ENCODE measurements at places on chromosomes 4 and X.

DNA sequence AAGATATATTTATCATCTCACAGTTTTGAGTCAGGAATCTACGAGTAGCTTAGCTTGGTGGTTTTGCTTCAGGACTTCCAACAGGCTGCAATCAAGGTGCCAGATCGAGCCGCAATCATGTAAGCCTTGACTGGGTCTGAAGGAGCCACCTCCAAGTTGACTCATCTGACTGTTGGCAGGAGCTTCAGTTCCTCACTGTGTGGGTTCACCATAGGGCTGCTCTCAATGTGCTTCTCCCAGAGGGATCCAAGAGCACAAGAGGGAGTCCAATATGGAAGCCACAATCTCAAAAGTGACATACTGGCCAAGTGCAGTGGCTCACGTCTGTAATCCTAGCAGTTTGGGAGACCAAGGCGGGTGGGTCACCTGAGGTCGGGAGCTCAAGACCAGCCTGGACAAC is 26.5 kb downstream of the DCHS2 start:
- no peak for DNase-seq

GRCh38 chr4:57612279-57612678 is 502.1 kb upstream of the IGFBP7 start:
- DNase-seq, result no peak

- DNase-seq, result peak; percentile 22
Measured at GRCh38 chr4:175953960-175954521, 111.6 kb upstream of the WDR17 start.

DNA sequence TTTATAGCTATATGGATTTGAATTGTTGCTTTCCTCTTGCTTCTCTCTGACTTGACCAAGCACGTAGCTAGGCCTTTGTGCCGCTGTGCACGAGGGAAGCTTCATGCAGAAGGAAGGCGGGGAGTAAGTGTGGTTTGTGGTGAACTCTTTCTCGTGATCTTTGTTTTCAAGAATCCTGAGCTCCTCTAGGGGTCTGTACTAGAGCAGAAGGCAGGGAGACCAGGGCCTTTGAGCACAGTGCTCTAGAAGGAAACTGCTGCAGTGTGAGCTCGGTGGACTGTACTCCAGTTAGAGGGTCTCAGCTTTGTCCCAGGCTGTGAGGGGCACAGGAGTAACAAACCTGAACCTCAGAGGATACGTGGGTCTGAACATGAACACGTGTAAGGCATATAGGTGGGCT is 49.0 kb downstream of the AGA start:
- no peak for DNase-seq

GRCh38 chr4:167713756-167714155 is 378.6 kb upstream of the ANXA10 start:
- DNase-seq, result no peak

DNA sequence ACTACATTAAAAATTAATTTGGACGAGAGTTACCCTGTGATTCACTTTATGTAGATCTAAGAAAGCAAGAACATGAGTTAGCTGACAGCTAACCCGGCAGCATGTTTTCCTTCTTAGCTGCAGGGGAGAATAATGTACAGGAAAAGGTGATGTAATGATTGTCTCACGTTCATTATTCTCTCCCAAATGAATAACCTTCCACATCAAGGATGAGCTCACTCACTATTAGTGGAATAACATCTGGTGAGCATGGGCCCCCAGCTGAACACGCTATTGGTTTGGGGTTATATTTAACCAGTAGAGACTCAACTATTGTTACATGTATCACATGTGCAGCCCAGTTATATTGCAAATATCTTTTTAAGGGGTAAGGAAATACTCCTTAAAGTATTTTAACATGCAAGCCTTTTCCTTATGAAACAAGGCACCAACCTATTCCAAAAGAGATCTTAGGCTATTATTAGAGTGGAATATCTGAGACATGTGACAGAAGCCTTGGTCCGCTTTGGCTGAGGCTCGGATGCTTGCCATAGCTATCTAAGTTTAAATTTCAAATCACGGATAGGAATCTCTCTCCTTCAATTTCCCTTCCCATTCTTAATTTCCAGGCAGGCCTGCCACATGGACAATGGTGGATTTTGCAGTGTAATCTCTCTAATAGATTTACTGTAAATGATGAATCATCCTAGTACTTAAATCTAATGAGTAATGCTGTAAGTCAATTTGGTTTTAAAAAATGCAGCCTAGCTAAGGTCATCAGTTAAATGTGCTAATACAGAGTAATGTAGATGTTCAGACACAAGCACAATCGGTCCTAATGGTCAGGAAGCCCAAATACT is 99.0 kb upstream of the OTUD4 start:
- DNase-seq, result no peak

- no peak for DNase-seq
Measured at GRCh38 chrX:21963731-21964405, 23.4 kb downstream of the SMS start.

GRCh38 chr4:138320831-138321230 is 78.7 kb upstream of the SLC7A11 start:
- DNase-seq, result no peak

DNA sequence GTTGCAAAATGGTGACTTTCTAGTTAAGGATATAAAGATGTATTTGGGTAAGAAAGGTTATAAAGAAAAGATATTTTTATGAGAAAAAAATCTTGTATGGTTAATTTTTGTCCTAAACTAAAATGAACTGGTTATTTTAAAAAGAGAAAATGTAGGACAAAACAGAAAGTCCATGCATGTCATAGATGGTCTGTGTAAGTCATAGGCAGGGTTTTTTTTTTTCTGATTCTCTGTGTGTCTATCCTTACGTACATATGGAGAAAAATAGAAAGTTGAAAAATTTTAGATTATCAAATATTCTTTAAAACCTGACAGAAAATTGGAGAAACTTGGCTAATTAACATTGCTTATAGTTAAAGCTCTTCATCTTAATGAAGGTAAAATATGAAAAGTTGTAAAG is 493.4 kb downstream of the IQCM start:
- DNase-seq, result peak; percentile 2

DNA sequence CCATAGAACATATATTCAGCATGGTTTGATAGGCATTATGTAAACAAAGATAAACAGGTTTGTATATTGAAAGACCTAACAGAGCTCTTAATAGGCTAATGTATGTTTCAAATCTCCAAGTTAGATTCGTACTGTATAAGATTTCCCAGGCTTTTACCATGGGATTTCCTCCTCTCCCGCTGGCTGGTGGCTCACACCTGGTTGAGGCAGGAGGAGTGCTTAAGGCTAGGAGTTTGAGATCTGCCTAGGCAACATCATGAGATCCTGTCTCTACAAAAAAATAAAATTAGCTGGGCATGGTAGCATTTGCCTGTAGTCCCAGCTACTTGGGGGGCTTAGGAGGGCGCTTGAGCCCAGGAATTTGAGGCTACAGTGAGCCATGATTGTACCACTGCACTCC is 5.4 kb downstream of the CPE start:
- no peak for DNase-seq

GRCh38 chr4:186190581-186191199 is 677 bp upstream of the CYP4V2 start:
- DNase-seq, result peak; percentile 31

GRCh38 chr4:26583538-26583864 is 383 bp upstream of the TBC1D19 start:
- peak; percentile 4 for DNase-seq

DNA sequence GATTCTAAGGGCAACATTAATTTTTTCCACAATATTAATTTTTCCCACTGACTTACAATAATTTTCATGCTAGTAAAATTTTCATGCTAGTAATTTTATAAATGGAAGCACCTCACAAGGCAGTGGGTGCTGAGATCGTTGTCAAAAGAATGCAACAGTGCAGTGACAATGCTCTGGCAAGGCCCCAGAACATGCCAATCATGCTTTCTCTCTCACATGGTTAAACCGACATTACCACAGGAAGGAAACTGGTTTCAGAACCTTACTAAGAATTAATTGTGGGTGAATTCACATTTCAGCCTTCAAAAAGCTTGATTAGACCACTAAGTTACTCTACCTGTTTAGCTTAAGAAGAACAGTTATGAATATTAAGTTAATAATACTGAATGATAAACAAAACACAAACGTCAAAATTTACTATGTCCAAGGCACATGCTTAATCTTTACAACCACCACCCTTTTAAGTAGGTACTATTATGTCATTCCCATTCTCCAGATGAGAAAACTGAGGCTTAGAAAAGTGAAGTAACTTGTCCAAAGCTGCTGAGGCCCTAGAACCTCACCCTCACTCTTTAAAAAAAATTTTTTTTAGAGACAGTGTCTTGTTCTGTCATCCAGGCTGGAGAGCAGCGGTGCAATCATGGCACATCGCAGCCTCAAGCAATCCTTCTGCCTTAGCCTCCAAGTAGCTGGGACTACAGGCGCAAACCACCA is 10.0 kb upstream of the OPHN1 start:
- DNase-seq, result peak; percentile 81

- no peak for DNase-seq
Measured at GRCh38 chr4:153159016-153159415, 45.2 kb upstream of the TRIM2 start.

- peak; percentile 45 for DNase-seq
Measured at GRCh38 chr4:41360214-41360920, 103.6 kb downstream of the UCHL1 start.

GRCh38 chr4:185916683-185917082 is 104.7 kb upstream of the SORBS2 start:
- DNase-seq, result no peak

DNA sequence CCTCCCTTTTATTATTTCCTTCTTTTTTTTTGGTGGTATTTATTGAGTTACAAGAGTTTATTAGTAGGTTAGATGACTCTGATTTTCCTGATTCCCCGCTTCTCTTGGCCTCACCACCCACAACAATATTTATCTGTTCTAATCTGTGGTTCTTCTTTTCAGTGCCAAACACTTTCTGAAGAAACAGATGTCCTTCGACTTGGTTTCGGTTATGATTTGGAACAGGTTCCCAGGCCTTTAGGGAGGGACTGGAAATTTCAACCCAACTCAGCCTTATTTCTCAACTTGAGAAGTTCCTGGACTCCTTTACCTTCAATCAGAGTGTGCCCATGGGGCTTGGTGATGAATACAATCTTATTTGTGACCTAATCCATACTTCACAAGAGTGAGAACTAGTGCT is 108.1 kb downstream of the UCHL1 start:
- DNase-seq, result no peak

- DNase-seq, result no peak
Measured at GRCh38 chr4:179750374-179750773, 2308.1 kb upstream of the AGA start.

- DNase-seq, result no peak
Measured at GRCh38 chrX:64202808-64203325, 2.6 kb downstream of the AMER1 start.

DNA sequence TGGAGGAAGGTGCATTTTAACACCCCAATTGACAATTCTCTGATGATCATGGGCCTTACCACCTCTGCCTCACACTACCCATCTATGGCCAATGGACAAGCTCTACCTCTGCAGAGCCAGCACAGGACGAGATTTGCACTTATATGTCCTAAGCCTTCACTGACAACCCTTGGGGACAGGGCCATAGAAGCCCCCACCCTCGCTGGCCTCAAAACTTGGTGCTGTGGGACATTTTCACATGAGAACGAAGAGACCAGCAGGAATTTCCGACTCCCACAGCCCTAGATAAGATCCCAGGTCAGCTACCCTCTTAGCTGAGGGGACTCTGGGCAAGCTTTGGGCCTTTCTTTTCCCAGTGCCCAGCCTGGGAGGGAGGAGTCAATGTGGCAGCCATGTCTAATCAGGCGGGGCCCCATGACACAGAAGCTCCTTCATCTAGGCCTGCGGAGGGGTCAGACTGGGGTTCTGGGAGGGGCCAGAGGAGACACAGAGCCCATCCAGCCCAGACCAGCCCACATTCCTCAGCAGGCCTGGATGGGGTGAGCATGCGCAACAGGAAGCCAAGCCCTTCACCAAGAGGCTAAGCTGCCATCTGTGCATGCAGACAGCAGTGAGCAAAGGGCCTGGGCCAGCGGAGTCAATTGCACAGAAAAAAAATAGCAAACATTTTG is 12.1 kb downstream of the PJA1 start:
- no peak for DNase-seq

GRCh38 chr4:13202701-13203100 is 281.4 kb downstream of the RAB28 start:
- no peak for DNase-seq

GRCh38 chr4:184573701-184574100 is 75.5 kb downstream of the CASP3 start:
- DNase-seq, result no peak

DNA sequence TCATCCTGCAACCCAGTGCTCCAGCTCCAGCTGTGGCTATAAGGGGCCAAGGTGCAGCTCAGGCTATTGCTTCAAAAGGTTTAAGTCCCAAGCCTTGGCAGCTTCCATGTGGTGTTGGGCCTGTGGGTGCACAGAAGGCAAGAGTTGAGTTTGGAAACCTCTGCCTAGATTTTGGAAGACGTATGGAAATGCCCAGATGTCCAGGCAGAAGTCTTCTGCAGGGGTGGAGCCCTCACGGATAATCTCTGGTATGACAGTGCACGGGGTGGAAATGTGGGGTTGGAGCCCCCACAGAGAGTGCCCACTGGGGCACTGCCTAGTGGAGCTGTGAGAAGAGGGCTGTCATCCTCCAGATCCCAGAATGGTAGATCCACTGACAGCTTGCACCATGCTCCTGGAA is 44.5 kb downstream of the CYTL1 start:
- no peak for DNase-seq

DNA sequence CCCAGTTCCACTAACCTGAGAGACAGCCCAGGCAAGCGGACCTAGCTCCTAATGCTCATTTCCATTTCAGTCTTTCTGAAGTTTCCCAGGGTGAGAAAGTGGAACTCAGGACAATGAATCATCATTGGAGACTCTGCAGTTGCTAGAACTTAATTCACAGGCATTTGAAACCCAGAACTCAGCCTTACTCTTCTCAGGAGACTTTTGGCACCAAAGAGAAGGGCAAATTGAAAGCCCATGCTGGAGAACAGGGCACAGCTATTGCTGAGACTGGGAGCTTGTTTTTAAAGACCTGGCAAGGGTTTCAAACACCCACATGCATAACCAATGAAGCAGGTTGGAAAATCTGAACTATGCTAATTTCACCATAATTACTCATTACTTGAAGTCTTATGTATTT is 36.0 kb downstream of the BST1 start:
- DNase-seq, result no peak

Data from T47D (cell line).